Central memory CD8-positive, alpha-beta T cell (primary cell): ENCODE measurements at places on chromosomes 2 and 18.

DNA sequence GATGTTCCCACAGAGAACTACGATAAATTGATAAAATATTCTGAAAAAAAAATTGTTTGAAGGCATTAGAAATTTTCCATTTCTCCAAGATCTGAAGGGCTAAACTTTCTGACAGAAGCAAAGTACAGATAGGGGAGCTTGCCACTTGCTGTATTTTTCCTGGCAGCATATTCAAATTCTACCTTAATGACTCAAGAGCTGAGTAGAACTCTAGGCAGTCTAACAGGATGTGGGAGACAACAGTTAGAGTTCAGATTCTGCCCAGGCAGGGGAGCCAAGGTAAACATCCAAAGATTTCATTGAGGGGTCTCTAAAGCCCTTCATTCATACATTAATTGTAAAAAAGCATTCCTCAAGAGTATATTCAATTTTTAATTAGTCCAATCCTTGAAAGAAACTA is 46.0 kb upstream of the RIT2 start:
- no peak overlapping the region for H3K27ac ChIP-seq
- no peaks in the 10 kb centered on the region for H3K36me3 ChIP-seq
- H3K27me3 ChIP-seq = no peaks in the 10 kb centered on the region
- H3K4me1 ChIP-seq = no peaks in the 10 kb centered on the region

DNA sequence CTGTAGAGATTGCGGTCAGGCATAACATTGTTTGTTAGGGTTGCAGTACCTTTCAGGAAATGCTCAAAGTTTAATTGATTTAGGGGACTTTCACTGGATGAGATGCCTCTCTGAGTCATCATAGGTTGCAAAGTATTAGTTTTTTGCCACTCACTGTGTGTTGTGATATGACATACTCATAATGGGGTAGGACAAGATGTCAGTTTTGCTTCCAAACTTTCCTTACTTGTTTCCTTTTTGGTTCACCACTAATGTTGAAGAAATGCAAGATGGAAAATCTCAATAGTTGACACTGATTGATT is 35.0 kb upstream of the PTH2R start:
- no peaks in the 10 kb centered on the region for H3K4me1 ChIP-seq
- H3K27me3 ChIP-seq = peaks cover 8% of the 10 kb centered on the region
- no peak overlapping the region for H3K27ac ChIP-seq
- DNase-seq = no peak

DNA sequence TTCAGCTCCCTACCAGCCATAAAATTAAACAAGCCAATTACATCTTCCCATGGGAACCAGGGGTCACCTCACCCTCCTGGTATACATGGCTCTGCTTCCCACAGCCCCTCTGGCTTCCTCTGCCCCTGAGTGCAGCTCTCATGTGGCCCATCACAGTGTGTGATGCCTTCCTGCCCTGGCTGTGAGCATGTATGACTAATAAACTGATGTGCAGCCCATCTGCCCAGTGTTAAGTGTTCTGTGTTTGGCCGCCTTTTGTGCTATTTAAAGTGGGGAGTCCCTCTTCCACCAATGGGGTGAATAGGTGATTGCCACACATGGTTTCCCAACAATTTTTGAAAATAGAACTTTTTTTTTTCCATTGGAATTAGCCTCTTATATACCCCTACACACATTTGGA is 87.7 kb upstream of the PIEZO2 start:
- H3K4me1 ChIP-seq = no peaks in the 10 kb centered on the region
- DNase-seq = no peak
- no peak overlapping the region for H3K27ac ChIP-seq
- no peak overlapping the region for H3K4me3 ChIP-seq
- no peaks in the 10 kb centered on the region for H3K36me3 ChIP-seq

DNA sequence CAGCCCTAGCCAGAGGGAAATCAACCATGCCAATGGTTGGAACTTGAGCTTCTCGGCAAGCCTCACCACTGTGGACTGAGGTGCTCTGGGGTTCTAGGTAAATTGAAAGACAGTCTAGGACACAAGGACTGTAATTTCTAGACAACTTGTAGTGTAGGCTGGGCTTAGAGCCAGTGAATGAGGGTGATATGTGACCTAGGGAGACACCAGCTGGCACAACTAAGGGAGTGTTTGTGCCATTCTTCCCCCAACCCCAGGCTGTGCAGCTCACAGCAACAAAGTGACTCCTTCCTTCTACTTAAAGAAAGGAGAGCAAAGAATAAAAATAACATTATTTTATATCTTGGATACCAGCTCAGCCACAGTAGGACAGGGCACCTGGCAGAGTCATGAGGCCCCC is 1690.7 kb upstream of the TMEFF2 start:
- H3K36me3 ChIP-seq = no peaks in the 10 kb centered on the region
- no peaks in the 10 kb centered on the region for H3K4me1 ChIP-seq

- DNase-seq = no peak
- no peak overlapping the region for H3K27ac ChIP-seq
- no peak overlapping the region for H3K4me3 ChIP-seq
- H3K36me3 ChIP-seq = peaks cover 2% of the 10 kb centered on the region
- no peaks in the 10 kb centered on the region for H3K27me3 ChIP-seq
- no peaks in the 10 kb centered on the region for H3K4me1 ChIP-seq
Measured at GRCh38 chr2:143901185-143901842, 618.6 kb downstream of the ZEB2 start.

- peaks cover 16% of the 10 kb centered on the region for H3K36me3 ChIP-seq
- H3K4me3 ChIP-seq = no peak overlapping the region
- no peak for DNase-seq
- peaks cover 6% of the 10 kb centered on the region for H3K4me1 ChIP-seq
Measured at GRCh38 chr18:79922971-79923411, 28.5 kb downstream of the SLC66A2 start.

GRCh38 chr2:174198846-174199564 is 49.3 kb downstream of the OLA1 start:
- no peak overlapping the region for H3K27ac ChIP-seq
- H3K4me3 ChIP-seq = no peak overlapping the region
- H3K27me3 ChIP-seq = no peaks in the 10 kb centered on the region
- no peak for DNase-seq
- H3K36me3 ChIP-seq = no peaks in the 10 kb centered on the region

DNA sequence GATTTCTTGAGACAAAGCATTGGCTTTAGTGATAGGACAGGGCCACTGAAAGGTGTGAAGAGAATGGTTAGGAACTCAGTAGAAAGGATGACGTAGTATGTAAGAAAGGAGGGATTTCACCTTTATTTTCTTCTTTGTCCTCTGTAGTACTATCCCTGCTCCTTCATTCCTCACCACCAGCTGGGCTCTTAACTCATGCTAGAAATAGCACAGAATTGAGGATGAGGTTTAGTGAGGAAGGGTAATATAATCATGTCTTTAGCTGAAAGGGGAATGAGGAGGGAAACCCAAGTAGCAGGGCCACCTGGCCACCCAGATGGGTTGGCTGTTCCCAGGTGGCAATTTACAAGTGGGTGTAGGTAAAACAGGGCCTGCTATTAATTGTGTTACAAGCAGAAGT is 15.2 kb downstream of the ACVR2A start:
- H3K4me1 ChIP-seq = no peaks in the 10 kb centered on the region
- no peak overlapping the region for H3K27ac ChIP-seq
- H3K27me3 ChIP-seq = no peaks in the 10 kb centered on the region
- H3K36me3 ChIP-seq = peaks cover 3% of the 10 kb centered on the region
- DNase-seq = no peak

GRCh38 chr18:61953161-61953560 is 60.4 kb upstream of the RNF152 start:
- no peak for DNase-seq
- no peaks in the 10 kb centered on the region for H3K36me3 ChIP-seq

DNA sequence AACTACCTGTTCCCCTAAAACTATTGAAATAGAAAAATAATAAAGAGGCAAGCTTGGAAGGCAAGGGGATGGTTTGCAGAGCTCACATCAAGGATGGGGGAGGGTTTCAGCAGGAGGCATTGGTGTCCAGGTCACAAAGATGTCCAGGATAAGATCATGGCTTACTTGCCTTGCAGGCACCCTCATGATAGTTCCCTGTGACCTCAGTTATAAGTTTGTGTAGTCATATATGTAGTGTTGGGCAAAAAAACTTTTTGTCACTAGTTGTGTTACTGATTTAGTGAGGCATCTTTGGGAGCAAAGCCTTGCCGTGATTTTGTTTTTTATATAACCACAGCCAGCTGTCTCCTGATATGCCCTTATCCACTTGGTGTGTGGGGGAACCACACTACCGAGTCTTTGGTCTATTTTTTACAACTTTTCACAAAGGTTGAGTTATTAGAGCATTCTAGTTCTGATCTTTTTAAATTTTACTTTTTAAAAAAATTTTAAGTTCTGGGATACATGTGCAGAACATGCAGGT is 53.3 kb downstream of the IL1R2 start:
- H3K4me1 ChIP-seq = no peaks in the 10 kb centered on the region
- no peak overlapping the region for H3K4me3 ChIP-seq
- H3K27ac ChIP-seq = no peak overlapping the region
- peaks cover 76% of the 10 kb centered on the region for H3K27me3 ChIP-seq

DNA sequence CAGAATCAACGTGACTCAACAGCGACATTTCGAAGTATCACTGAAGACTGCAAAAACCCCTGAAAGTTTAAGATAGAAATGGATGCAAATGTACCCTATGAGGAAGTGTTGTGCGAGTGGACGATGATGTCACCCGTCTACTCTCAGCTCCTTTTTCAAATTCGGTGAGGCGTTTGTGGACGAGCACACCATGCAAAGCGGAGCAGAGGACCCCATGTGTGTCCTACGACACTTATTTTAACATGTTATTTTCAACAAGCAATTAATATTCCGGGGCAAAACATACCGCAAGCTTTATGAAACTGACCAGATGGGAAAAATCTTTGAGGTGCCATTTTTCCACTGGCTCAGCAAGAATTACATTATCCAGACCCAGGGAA is 2.0 kb downstream of the PXDN start:
- no peaks in the 10 kb centered on the region for H3K4me1 ChIP-seq
- DNase-seq = no peak
- H3K36me3 ChIP-seq = no peaks in the 10 kb centered on the region
- no peak overlapping the region for H3K27ac ChIP-seq

DNA sequence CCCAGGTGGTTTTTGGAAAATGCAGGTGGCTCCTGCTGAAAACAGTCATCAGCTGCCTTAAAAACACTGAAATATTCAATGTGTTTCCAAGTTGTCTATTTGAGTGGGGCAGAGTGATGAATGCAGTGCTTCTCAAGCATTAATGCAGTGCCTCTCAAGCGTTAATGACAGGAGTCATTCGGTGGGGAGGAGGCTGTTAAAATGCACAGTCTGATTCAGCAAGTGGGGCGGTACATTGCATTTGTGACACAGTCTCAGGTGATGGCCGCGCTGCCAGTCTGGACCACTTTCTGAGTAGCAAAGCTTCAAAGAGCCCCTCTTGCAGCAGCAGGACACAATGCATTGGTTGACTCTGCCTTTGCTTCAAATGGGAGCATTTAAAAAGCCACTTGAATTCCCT is 231.4 kb upstream of the RGPD4 start:
- no peak overlapping the region for H3K4me3 ChIP-seq
- no peak overlapping the region for H3K27ac ChIP-seq
- H3K4me1 ChIP-seq = no peaks in the 10 kb centered on the region
- no peak for DNase-seq
- H3K36me3 ChIP-seq = no peaks in the 10 kb centered on the region
- H3K27me3 ChIP-seq = no peaks in the 10 kb centered on the region

DNA sequence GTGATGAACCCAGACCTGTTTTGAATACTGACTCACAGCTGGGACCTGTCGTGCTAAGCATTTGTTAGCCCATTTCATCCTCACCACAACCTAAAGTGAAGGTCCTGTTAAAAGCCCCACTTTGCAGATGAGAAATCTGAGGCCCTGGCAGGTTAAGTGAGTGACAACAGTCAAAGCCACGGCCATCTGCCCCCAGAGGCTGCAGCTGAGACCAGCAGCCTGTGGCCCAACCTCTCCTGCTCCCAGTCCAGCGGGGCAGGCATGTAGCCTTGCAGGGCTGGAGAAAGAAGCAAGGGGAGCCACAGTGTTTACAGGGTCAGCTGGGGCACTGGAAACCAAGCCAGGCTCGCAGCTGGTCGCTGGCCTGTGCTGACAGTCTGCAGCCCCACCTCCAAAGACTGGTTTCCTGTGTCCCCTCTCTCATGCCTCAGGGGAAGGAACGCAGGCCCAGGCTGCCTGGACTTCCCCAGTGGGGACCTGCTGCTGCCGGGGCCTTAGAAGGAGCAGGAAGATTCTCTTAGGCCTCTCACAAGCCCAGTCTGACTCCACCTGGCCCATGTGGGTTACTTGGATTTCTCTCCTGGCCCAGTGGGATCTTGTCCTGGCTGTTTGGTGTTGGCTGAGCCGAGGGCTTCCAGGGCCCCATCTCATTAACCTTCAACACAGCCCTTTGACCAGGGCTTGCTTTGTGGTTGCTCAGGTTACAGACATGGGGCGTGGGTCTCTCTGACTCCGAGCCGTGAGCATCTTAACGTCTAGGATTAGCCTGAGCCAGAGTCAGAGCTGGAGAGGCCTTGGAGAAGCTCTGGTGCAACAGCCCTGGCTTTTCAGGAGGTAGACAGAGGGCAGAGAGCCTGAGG is 1.7 kb downstream of the INPP5D start:
- peaks cover 47% of the 10 kb centered on the region for H3K36me3 ChIP-seq
- no peak for DNase-seq
- peak overlapping the region; percentile 98 for H3K4me3 ChIP-seq
- peak overlapping the region; percentile 95 for H3K27ac ChIP-seq

DNA sequence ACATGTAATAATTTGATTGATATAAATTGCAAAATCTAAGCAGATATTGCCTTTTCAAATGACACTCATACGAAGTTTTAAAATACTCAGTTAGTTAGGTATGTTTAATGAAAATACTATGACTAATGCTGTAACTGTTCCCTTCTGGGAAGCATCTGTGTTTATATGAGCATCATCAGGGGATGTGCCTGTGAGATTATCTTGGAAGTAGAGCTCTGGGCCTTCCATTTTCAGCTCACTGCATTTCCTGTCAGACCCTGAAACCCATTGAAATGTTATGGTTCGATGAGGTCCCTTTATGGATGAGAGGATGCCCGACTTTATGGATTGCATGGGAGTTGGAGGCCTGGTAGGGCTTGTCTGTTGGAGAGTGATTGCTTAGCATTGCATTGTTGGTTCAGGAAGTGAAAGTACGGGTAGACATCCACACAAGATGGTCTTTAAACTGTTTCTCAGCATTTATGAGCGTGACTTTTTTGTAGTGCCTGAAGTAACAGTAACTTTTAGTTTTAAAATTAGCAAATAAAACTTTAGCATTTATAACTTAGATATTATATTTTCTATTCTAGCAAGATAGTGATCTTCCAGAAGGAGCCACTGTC is 28.7 kb downstream of the ELP2 start:
- no peak overlapping the region for H3K4me3 ChIP-seq
- H3K36me3 ChIP-seq = peaks cover 58% of the 10 kb centered on the region
- no peaks in the 10 kb centered on the region for H3K27me3 ChIP-seq
- no peak for DNase-seq
- H3K4me1 ChIP-seq = peaks cover 24% of the 10 kb centered on the region

GRCh38 chr2:196293751-196294515 is 122.6 kb upstream of the STK17B start:
- peaks cover 11% of the 10 kb centered on the region for H3K4me1 ChIP-seq
- no peaks in the 10 kb centered on the region for H3K27me3 ChIP-seq
- H3K4me3 ChIP-seq = no peak overlapping the region
- no peak for DNase-seq
- H3K27ac ChIP-seq = no peak overlapping the region
- H3K36me3 ChIP-seq = peaks cover 2% of the 10 kb centered on the region
